ENCODE measurements at places on chromosomes 16 and 17.

- peak; percentile 96 for DNase-seq
Observed at GRCh38 chr16:17828012-17828411, 357.3 kb upstream of the XYLT1 start.

GRCh38 chr16:83400234-83400633 lies 407.5 kb upstream of the HSBP1 start:
- DNase-seq, result no peak

DNA sequence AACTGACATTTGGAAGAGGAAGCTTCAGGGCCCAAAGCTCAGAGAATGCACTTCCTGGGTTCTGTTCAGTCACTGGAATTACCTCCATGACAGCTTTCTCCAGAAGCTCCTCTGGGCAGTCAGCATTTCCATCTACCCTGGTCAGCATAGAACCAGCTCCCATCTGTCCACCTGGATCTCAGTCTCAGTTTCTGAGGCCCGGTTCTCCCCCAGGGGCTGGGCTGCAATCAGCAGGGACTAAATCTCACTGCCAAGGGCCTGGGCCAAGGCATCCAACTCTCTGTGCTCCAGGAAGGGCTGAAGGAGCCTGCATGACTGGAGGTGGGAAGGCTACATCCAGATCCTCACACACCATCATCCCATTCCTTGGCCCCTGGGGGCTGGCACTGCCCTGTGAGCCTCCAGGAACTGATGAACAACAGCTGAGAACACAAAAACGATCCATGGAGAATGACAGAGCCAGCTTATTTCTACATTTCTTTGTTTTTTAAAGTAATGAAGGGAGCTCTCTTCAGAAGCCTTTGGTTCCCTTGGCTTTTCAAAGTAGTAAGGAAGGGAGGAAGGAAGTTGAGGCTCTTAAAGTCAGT lies 66.3 kb upstream of the MRTFB start:
- no peak for DNase-seq

DNA sequence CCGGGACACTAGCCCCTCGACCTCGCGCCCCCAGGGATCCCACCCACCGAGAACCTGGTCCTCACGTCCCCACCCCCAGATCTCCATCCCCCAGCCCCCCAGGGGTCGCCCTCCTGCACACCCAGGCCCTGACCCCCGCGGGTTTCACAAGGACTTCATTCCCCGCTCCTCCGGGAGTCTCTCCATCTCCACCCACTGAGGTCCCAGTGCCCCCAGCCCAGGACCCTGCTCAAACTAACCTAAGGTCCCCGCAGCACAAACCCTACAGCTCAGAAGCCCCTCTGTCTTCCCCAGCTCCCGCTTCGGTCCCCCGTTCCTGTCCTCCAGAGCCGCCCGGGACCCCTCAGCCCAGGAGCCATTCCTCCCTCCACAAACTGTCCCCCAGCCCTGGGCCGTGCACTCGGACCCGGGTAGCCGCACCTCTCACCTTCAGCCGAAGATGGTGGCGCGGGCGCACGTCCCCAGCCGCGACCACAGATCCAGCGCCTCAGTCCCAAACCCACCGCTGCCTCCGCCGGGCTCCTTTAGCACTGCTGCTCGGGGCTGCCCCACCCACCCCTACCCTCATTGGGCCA lies at the start of gene MYH10:
MYH10 (minus strand) TSS at position 499 of the 575 bp plus-strand sequence. CDS start 7,479 bp downstream, outside the sequence.
- DNase-seq, result no peak

DNA sequence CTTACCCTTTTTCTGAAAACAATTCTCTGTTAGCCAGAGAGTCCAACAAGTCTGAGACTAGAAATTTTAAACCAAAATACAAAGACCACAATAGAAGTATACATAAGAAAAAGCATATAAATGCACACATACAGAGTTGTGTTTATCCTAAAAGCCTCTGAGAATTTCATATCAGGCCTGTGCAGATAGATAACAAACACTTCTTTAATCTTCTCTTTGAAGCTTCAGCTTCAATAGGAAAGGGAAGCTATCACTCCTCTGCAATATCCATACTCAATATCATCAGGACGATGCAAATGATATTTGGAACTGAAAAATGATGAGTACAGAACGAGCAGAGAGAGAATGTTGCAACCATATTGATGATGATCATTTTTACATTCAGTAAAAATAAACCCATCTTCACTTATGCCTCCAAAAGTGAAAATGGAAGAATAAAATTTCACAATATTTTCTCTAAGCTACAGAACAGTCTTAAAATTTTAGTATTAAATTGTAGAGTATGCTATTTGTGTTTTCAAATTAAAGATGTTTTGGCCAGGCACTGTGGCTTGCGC lies 61.6 kb downstream of the SKAP1 start:
- DNase-seq, result no peak

GRCh38 chr16:26733710-26734109 lies 333.0 kb upstream of the C16orf82 start:
- DNase-seq, result no peak

GRCh38 chr17:80065478-80066170 lies 29.2 kb downstream of the CCDC40 start:
- no peak for DNase-seq

DNA sequence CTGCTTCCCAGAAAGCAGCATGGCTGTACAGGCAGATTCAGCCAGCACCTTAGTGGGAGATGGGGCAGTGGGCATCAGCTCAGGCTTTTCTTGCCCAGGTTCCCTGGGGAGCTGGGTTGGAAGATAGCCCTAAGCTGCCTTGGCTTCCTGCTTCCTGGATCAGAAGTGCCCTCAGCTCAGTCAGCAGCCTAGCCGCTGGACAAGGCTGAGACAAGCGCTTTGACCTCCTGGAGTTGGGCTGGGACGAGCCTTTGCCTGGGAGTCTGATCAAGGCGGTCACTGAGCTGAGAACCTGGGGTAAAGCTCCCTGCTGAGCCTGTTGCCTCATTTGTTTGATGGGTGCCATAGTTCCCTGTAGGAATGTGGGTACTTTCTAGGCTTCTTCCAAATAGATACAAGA lies 190.0 kb downstream of the RAB11FIP4 start:
- peak; percentile 68 for DNase-seq

DNA sequence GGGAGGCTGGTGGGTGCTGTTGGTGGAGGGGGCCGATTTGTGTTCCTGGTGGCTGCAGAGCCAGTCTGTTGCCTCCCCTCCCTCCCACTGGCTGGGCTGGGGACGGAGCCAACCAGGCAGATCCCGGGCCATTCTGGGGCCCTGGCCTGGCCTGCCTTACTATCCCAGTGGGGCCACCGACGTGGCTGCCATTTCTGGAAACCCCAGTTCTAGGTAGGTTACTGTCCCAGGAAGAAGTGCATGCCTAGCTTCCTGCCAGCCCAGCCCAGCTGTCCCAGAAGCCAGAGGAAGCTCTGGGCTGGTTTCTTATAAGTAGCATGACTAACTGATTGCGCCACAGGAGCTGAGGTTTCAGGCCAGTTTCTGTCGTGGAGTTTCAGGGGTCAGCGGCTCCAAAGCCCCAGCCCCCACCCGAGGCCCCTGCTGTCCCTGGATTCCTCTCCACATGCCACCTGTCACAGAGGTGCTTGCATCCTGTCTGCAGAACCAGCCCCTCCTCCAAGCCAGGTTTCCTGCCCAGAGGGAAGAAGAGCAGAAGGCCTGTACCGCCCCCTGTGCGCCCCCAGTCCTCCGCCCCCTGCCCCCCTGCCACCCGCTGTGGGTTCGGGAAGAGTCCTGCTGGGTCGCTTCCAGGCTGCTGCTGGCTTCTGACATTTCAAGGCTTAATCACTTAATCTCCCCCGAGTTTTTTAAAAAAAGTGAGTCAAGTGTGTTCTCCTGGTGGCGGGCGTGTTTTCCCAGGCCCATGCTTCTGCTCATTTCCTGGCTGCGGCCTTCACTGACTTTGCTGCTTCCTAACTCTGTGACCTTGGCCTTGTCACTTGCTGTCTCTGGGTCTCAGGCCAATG lies 13.2 kb downstream of the IL4R start:
- DNase-seq, result peak; percentile 97

DNA sequence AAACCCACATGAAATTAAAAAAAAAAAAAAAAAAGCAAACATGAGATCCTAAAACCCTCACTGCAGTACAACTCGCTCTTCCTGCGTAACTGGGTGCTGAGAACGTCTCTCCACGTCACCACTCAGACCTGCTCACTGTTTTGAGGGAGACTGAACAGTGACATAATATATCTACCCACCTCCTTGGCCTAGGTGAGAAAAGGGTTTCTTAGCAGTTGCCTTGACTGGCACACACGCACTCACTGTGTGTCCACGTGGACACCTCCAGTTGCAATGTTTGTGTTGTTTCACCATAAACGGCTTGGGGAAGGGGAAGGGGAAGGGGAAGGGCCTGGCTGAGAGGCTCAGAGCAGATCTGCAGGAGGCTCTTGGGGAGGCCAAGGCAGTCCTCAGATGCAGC lies 32.0 kb downstream of the FANCA start:
- DNase-seq, result no peak

- peak; percentile 10 for DNase-seq
Observed at GRCh38 chr16:56423584-56424403, 1.6 kb downstream of the AMFR start.

- no peak for DNase-seq
Observed at GRCh38 chr17:80561541-80562114, 17.0 kb downstream of the RPTOR start.

DNA sequence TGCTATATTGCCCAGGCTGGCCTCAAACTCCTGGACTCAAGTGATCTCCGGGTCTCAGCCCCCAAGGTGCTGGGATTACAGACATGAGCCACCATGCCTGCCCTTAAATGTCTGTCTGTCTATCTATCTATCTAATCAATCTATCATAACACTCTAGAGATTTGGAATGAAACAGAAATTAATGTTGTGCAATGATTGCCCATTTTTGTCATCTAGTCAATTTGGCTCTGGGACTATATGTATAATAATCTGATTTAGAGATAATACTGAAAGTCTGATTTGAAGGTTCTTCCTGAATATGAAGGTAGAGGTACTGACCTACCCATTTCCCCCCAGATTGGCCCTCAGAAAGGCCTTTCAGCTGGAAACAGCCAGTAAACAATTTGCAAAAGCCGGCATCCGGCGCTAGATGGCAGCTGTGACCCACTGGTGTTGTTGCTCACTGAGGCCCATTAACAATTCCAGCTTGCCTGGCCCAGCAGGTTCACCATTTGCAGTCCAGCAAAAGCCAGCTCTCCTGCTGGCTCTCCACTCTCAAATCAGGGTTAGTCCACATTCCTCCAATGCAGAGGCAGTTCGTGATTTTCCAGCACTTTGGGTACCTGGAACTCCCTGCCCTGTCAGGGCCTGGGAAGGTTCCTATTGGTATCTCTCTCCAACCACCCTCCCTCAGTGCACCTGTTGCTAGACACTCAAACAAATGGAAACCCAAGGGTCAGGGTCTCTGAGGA lies 22.9 kb upstream of the C16orf87 start:
- DNase-seq, result peak; percentile 75

- DNase-seq, result no peak
Observed at GRCh38 chr16:67915831-67916723, 15.6 kb downstream of the CTRL start.
